Calu3 (cell line): ENCODE measurements at places on chromosomes 4 and X. TPM values are rescaled to one million over a fixed set of nuclear protein-coding genes. Genes with fewer than 3 reads are reported as not detected.

- DNase-seq, result no peak
Measured at GRCh38 chr4:52200339-52200725, 149.2 kb downstream of the SPATA18 start.

GRCh38 chr4:140046016-140046415 is 108.0 kb downstream of the MAML3 start:
- no peak for DNase-seq

- DNase-seq, result no peak
Measured at GRCh38 chr4:26034849-26035248, 120.8 kb downstream of the SMIM20 start.

- DNase-seq, result no peak
Measured at GRCh38 chr4:16337936-16338335, 111.7 kb upstream of the TAPT1 start.

DNA sequence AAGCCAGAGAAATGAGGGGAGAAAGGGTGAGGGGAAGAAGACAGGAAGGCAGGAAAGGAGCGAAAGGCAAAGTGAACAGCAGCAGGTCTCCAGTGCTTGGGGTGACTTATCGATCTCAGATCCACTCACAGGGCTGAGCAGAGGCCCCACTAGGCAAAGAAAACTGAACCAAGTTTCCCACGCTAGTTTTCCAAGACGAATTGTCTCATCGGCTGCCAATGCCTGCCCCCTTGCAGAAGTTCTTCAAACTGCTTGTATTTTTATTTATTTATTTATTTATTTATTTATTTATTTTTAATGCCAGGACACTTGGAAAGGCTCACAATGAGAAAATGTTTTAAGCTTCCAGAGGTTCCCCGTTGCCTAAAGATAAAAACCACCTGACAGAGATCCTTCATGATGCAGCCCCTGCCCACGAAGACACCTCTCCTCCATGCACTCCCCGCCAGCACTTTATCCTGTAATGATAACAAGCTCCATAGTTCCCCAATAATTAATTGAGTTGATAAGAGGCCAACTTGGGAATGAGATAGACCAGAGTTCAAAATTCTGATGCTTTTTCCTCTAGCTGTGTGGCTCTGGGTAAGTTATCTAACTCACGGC is 43.2 kb downstream of the QDPR start:
- DNase-seq, result peak; percentile 4

Gene MFSD8
- total RNA-seq, result 17.1 and 25.4 TPM in 2 replicates

- no peak for DNase-seq
Measured at GRCh38 chr4:151921811-151922210, 161.0 kb upstream of the GATB start.

DNA sequence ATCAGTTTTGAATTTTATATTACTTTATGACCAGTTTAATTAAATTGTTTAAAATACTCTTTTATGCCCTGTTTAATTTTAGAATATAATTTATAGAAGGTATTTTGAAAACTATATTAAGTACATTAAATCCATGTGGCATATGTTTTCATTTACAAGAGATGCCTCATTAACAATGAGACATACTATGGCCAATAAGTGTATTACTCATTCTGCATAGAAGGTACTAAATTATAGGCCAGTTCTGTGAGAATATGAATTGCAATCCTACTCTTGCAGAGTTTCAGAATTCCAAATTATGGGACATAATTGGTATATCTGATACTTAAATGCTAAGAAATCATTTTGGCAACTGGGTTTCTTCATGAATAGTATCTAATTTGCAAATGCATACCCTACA is 951.1 kb downstream of the FAT4 start:
- no peak for DNase-seq

Gene AR
- total RNA-seq, result 0.34 and 0.83 TPM in 2 replicates

Gene MAGED4
- 5.7 and 7.8 TPM in 2 replicates for total RNA-seq

Gene TBC1D8B
- 14.9 and 15.3 TPM in 2 replicates for total RNA-seq

Gene UGT8
- 20.2 and 23.1 TPM in 2 replicates for total RNA-seq
